Esophagus muscularis mucosa (tissue), 4 donors: ENCODE measurements at places on chromosomes 1 and 21. TPM values are rescaled to one million over a fixed set of nuclear protein-coding genes. Genes with fewer than 3 reads are reported as not detected.

DNA sequence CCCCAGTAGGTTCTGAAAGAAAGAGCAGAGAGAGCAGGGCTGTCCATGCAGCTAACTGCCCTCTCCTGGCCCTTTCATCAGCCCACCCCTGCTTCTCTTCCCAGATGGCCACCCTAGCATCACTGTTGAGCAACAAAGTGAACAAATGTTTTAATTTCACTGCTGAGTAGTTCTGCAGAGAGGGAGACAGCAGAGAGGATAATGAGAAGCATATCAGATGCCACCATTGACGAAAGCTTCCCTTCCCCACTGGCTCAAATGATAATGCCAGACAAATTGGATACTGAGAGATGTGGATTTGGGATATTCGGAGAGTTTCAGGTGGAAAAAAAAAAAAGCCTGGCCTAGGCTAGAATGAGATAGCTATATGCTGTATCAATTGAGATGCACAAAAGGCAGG, 46.8 kb downstream of the ZBTB40 start:
- H3K27me3 ChIP-seq, result no peaks in the 10 kb centered on the region
- H3K4me1 ChIP-seq, result peaks cover 31% of the 10 kb centered on the region
- no peak overlapping the region for H3K4me3 ChIP-seq
- peaks cover 20% of the 10 kb centered on the region for H3K36me3 ChIP-seq
- no peak for DNase-seq

DNA sequence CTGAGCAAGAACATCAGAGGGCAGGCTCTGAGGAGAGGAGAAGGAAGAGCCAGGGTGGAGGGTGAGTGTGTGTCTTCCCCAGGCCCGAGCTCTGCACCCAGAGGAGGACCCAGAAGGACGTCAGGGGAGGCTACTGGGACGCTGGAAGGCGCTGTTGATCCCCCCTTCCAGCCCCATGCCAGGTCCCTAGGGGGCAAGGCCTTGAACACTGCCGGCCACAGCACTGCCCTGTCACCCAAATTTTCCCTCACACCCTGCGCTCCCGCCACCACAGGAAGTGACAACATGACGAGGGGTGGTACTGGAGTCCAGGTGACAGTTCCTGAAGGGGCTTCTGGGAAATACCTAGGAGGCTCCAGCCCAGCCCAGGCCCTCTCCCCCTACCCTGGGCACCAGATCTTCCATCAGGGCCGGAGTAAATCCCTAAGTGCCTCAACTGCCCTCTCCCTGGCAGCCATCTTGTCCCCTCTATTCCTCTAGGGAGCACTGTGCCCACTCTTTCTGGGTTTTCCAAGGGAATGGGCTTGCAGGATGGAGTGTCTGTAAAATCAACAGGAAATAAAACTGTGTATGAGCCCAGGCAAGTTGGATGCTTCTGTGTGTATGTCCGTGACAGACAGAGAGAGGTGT, 17.1 kb downstream of the BCAN start:
- peaks cover 67% of the 10 kb centered on the region for H3K4me1 ChIP-seq
- H3K27me3 ChIP-seq, result peaks cover 8% of the 10 kb centered on the region
- H3K27ac ChIP-seq, result no peak overlapping the region
- no peaks in the 10 kb centered on the region for H3K36me3 ChIP-seq
- no peak for DNase-seq

The VASH2 gene
- total RNA-seq, result 8.3 TPM

DNA sequence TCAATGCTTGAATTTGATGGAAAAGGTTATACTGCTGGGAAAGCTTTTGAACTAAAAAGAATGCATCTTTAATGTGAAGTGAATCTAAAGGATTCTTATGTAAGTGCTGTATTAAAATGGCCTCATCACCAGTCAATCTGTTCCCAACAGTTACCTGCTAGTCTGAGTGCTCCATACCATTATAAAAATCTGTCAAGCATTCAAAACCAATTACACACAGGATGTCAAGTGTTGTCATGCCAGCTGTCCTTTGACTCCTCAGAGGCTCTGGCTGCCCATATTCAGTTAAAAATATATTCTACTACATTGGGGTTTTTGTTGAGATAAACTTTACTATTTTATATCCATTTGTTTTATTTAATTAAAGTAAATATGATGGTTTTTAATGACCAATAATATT, 1587.7 kb downstream of the AMY1C start:
- no peak for DNase-seq
- H3K36me3 ChIP-seq, result no peaks in the 10 kb centered on the region
- no peak overlapping the region for H3K27ac ChIP-seq
- no peaks in the 10 kb centered on the region for H3K4me1 ChIP-seq
- H3K27me3 ChIP-seq, result no peaks in the 10 kb centered on the region
- H3K4me3 ChIP-seq, result no peak overlapping the region

The LCE3D gene
- total RNA-seq, result not detected

The TFF2 gene
- total RNA-seq, result not detected

The RUNX3 gene
- total RNA-seq, result 4.4 TPM

The PEAR1 gene
- 9.1 TPM for total RNA-seq

The CFAP141 gene
- not detected for total RNA-seq

- no peak for DNase-seq
- peaks cover 52% of the 10 kb centered on the region for H3K27me3 ChIP-seq
- H3K4me3 ChIP-seq, result no peak overlapping the region
- H3K36me3 ChIP-seq, result no peaks in the 10 kb centered on the region
- H3K27ac ChIP-seq, result no peak overlapping the region
- peaks cover 5% of the 10 kb centered on the region for H3K4me1 ChIP-seq
Observed at GRCh38 chr1:3680488-3681230, 28.3 kb downstream of the TP73 start.

DNA sequence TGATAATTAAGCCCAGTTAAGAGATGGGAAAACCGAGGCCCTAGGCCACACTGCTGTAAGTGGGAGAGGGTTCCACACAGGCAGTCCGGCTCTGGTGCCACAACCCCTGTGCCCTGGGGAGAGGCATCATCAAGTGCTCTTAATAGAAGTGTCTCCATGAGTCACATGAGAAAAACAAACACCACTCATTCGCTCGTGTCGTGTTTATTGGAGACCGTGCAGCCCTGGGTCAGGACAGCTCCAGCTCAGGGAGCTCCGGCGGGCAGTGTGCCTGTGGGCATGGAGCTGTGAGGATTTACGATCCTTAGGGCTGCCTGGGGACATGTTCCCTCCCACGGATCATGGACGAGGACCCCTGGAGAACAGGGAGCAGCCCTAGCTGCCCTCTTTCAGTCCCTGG, 658.5 kb downstream of the AJAP1 start:
- no peaks in the 10 kb centered on the region for H3K27me3 ChIP-seq
- H3K4me1 ChIP-seq, result no peaks in the 10 kb centered on the region
- H3K27ac ChIP-seq, result no peak overlapping the region
- no peak for DNase-seq
- H3K36me3 ChIP-seq, result no peaks in the 10 kb centered on the region

The FCRL5 gene
- not detected for total RNA-seq

DNA sequence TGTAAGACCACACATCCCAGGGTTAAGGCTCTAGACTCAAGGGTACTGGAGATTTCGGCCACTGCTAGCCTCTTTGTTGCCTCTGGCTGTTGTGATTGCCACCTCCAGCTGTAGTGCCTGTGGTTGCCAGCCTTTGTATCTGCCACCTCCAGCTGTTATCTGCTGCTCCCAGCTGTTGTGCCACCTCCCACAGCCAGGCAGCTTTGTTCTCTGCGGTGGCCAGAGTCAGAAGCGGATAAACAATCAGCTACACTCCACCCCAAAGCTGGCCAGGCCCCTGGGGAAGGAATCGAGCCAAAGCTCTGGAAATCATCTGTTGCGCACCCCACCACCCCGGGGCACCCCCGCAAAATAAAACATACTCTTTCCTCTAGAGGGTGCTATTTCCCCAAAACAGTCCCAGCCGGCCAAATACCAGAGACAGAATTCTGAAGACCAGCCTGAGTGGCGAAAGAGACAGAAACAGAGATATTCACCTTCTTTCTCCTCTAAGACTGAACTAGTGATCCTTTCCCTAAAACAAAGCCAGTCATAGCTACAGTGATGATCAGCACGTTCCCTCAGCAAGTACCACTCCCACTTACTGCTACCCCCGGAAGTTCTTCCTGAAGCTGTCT, 14.8 kb upstream of the PIGM start:
- no peaks in the 10 kb centered on the region for H3K27me3 ChIP-seq
- peak overlapping the region; percentile 26 for H3K4me3 ChIP-seq
- peaks cover 9% of the 10 kb centered on the region for H3K4me1 ChIP-seq
- DNase-seq, result no peak

The NR1I3 gene
- not detected for total RNA-seq

DNA sequence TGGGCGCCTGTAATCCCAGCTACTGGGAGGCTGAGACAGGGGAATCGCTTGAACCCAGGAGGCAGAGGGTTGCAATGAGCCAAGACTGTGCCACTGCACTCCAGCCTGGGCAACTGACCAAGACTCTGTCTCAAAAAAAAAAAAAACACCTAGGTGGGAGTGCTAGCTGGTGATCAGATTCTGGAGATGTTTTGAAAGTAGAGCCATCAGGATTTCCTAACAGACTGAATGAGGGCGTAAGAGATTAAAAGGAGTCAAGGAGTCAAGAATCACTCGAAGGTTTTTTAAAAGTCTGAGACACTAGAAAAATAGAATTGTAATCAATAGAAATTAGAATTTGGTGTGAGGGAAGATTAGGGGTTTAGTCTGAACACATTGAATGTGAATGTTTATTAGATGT, 73.8 kb downstream of the HSF2BP start:
- H3K27me3 ChIP-seq, result no peaks in the 10 kb centered on the region
- no peaks in the 10 kb centered on the region for H3K36me3 ChIP-seq
- peak overlapping the region; percentile 79 for H3K27ac ChIP-seq
- DNase-seq, result no peak

The SLAMF7 gene
- 0.06 TPM for total RNA-seq

The SLC44A5 gene
- not detected for total RNA-seq

- H3K36me3 ChIP-seq, result peaks cover 5% of the 10 kb centered on the region
- DNase-seq, result no peak
- no peak overlapping the region for H3K4me3 ChIP-seq
Observed at GRCh38 chr1:67723620-67724019, 38.6 kb downstream of the GADD45A start.

DNA sequence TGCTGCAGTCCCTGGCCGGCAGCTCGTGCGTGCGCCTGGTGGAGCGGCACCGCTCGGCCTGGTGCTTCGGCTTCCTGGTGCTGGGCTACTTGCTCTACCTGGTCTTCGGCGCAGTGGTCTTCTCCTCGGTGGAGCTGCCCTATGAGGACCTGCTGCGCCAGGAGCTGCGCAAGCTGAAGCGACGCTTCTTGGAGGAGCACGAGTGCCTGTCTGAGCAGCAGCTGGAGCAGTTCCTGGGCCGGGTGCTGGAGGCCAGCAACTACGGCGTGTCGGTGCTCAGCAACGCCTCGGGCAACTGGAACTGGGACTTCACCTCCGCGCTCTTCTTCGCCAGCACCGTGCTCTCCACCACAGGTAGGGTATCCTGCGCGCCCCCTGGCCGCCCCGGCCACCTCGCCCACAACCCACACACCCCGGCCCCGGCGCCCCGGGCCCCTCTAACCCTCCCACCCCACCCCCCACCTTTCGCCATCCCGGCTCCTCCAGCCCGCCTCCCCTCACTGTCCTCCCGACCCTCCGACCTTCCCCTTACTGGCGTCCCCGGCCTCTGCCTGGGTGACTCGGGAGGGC, 352 bp downstream of the KCNK1 start:
- H3K4me3 ChIP-seq, result peak overlapping the region; percentile 48
- H3K36me3 ChIP-seq, result no peaks in the 10 kb centered on the region
- DNase-seq, result no peak

The PEX14 gene
- total RNA-seq, result 22.6 TPM

The NES gene
- 37.4 TPM for total RNA-seq

- no peaks in the 10 kb centered on the region for H3K4me1 ChIP-seq
- no peak overlapping the region for H3K4me3 ChIP-seq
- peaks cover 16% of the 10 kb centered on the region for H3K36me3 ChIP-seq
- DNase-seq, result no peak
Observed at GRCh38 chr1:42504535-42505128, 41.5 kb downstream of the CCDC30 start.

DNA sequence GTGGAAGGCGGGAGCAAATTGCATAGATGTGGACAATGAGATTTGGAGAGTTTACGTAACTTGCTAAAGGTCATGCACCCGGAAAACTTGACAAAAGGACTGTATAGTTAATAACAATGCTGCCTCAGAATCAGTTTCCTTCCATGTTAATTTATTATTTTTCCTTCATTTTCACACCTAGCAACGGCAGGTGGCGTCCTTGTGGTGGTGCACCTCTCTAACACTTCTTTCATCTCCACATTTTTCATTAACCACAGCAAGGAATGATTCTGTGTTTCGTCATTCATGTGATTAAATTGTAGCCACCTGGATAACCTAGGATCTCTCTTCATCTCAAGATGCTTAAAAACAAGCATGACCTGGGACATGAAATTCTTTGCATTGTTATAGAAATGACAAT, 2133.0 kb downstream of the NCAM2 start:
- H3K36me3 ChIP-seq, result no peaks in the 10 kb centered on the region
- H3K27me3 ChIP-seq, result no peaks in the 10 kb centered on the region
- no peak overlapping the region for H3K27ac ChIP-seq

DNA sequence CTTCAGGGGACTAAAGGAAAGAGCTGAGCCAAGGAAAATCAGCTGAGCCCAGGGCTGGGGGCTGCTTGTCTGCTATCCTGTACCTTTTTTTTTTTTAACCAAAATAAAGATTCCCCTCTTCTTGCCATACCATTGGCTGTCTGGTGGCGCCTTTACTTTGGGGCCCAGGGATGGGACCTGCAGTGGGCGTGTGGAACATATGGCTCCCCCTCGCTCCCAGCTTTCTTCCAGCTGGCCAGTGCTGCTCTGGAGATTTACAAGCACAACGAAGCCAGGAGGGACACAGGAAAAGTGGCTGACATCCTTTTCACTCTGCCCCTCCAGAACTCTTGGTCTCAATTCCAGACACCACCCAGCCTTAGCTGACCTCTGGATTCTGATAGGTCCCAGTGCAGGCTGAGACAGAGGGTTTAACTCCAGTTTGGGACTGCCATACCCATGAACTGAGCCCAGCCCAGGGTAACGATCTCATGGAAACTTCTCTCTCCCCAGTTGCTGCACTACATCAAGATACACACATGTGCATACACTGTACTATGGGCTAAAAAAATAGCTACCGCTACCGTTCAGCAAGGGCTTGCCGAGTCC, 5.4 kb upstream of the SFN start:
- no peak for DNase-seq
- no peaks in the 10 kb centered on the region for H3K27me3 ChIP-seq
- no peak overlapping the region for H3K27ac ChIP-seq

DNA sequence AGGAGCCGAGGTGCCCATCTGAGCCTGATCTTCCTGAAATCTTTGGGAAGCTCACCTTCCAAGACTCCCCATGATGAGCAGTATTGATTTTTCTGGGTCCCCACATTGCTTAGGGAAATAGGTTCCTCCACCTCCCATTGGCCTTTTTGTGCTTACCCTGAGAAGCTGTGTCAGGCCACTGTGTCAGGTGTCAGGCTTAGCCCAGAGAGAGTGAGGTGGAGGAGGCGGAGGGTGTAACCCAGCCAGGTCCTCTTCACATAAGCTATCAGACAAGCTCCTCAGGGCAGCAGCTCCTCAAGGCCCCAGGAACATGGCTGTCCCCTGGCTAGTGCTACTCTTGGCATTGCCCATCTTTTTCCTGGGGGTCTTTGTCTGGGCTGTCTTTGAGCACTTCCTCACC, 352 bp downstream of the AADACL4 start:
- no peak overlapping the region for H3K27ac ChIP-seq
- no peak for DNase-seq
- H3K4me3 ChIP-seq, result no peak overlapping the region
